ENCODE measurements at places on chromosomes 7 and 10.

DNA sequence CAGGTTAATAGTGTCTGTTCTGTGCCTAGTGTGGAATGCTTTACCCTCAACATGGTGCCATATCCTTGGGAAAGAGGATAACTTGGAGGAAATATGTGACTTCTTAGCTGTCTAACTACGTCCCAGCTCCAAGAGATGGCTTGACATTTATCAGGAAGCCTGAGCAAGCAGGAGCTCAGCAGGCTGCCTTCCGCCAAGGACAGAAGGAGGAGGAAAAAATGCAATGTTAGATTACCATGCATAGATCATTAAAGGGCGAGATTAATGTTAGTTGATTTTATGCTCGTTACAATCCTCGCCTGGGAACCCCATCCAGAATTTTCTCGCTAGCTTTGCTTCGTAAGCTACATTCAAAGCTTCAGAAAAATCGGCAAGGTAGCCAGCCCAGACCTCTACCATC lies 97.8 kb downstream of the GFRA1 start:
- no peak for DNase-seq

GRCh38 chr7:74181821-74182220 lies 7.7 kb downstream of the EIF4H start:
- no peak for DNase-seq

- peak; percentile 5 for DNase-seq
Observed at GRCh38 chr7:28921822-28922221, 36.3 kb downstream of the TRIL start.

GRCh38 chr7:13097499-13097898 lies 410.1 kb downstream of the ARL4A start:
- no peak for DNase-seq

- no peak for DNase-seq
Observed at GRCh38 chr10:11232222-11232961, 214.7 kb downstream of the CELF2 start.

- no peak for DNase-seq
Observed at GRCh38 chr7:55733241-55734140, 129.1 kb downstream of the SEPTIN14 start.

DNA sequence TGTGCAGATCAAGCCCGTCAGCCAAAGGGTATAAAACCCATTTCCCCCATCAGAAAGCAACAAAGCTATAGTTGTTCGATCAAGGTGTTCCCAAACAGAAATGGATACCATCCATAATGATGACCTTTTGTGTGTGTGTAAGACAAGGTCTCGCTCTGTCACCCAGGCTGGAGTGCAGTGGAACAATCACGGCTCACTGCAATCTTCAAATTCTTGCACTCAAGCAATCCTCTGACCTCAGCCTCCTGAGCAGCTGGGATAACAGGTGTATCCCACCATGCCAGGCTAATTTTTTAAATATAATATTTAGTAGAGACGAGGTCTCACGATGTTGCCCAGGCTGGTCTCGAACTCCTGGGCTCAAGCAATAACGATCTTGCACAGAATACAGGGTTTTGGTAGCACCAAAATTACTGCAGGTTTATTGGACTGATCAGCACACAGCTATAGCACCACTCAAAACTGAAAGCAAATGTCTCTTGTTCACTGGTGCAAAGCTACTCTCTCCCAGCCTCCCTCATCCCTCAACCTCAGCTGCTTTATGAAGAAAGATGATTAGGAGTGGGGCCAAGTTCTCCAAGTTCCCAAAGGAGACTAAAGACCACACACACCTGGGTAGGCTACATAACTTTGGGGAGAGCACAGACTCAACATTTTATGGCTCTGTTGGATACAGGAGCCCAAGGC lies 80.5 kb downstream of the ABI1 start:
- no peak for DNase-seq

- DNase-seq = no peak
Observed at GRCh38 chr10:72173262-72173618, 42.6 kb upstream of the ANAPC16 start.

DNA sequence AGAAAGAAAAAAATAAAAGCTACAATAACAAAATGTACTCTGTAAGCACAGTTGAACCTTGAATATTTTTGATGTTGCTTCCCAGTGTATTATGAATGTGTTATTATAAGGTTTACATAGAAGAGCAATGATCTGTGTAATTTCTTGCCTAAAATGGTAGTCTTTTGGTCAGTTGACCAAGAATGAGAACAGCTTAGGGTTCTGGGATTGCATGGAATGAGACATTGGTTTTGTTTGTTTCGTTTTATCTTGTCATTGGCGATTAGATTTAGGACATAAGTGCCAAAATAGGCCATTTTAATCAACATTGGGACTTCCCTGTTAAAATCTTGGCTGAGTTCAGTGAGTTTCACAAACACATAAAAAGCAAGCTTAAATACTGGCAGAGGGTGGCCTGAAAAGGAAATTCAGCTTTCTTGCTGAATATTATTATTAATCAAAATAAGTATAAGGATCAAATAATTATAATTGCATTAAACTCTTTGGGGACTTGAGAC lies 49.1 kb upstream of the GLCCI1 start:
- no peak for DNase-seq

DNA sequence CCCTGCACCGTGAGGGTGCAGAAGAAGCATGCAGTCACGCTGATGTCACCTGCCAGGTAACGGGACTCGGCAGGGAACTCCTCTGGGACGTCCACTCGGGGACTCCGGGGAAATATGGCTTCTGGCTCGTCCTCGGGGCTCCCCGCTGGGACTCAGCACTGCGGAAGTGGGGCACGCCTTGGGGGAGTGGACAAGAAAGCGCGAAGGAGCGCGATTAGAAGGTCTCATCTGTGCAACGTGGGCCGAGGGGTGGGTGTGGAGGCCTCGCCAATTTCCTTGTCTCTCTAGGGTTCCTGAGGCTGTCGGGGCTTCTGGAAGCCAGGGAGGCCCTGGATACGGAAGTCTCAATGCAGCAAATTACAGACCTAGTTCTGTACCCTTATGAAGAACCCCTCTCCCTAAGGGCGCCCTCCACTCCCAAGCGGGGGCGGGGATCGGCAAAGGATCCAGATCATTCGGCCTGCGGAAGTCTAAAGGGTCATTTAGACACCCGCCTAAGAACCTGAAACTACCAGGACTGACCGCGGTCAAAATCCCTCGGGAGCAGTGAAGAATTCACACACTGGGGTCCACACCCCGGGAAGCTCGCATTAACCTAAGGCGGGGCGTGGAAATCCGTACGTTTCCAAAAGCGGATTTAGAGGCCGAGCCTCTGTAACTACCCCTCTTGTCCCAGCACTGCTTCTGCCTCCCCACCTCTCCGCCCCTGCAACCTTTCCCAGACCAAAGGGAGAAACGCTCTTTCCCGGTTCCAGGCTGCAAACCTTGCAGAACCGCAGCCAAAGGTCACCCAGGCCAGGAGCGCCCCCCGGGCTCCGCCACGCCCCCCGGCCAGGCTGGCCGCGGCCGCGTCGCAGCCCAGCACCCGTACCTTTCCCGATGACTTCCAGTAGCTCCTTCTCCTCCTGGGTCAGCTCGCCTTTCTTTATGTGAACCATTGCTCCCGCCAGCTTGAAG lies 640 bp downstream of the ANKMY2 start:
- DNase-seq = peak; percentile 33

- no peak for DNase-seq
Observed at GRCh38 chr7:101507327-101507726, 121.8 kb downstream of the MYL10 start.

- no peak for DNase-seq
Observed at GRCh38 chr7:112448381-112448780, 1.9 kb upstream of the IFRD1 start.

DNA sequence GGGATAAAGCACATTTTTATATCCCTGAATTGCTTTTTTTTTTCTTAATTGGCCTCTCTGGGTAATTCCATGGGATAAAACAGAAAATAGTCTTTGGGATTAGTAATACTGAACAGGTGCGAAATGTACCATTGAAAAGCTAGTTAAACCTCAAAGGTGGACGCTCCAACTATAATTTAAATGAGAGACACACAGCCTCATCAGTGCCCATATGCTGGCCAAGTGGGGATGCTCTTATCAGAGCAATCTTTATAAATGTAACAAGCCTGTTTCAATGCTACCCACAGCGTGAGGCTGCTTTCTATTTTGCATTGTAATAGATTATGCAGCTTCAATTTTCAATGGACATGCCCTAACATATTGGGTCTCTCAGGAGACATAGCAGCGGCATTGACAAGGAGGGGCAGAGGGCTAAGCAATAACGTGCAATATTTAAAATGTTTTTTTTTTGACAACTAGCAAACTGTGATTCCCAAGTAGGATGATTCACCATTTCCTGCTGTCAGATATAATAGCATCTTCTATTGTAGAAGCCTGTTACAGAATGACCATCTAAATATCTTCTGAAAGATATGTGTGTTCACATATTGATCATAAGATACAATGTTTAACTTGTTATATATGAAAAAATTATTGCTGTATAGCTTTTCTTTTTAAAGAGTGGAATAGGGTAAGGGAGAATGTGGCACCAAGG lies 91.3 kb upstream of the BET1 start:
- no peak for DNase-seq

DNA sequence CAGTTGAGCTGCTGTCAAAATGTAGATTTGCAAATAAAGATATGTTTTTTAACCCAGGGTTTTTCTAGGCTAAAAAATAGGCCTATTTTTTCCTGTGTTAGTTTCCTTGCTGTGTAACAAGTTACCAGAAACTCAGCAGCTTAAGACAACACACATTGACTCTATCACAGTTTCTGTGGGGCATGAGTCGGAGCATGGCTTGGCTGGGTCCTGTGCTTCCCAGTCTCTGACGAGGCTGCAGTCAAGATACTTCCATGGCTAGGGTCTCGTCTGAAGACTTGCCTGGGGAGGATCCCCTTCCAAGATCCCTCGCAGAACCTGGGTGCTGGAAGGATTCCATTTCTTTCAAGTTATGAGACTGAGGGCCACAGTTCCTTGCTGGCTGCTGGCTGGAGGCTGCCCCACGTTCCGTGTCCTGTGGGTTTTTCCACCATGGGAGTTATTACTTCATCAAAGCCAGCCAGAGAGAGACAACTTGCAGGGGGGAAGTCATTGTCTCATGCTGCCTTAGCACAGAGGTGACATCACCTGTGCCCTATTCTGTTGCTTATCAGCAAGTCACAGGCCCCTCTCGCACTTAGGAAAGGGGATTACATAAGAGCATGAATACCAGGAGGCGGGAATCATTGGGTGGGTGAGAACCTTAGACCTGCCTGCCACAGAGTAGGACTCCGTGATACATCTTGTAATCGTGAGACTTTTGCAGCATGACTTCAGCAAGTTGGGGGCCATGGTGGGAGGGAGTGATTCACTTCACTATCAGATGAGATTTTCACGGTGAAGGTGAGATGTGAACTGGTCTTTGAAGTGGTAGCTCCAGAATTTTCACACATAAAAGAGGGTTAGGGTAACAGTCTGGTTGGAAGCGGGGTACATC lies 77.9 kb downstream of the CCNY start:
- DNase-seq = no peak

- no peak for DNase-seq
Observed at GRCh38 chr7:121266307-121266894, 62.4 kb upstream of the WNT16 start.

DNA sequence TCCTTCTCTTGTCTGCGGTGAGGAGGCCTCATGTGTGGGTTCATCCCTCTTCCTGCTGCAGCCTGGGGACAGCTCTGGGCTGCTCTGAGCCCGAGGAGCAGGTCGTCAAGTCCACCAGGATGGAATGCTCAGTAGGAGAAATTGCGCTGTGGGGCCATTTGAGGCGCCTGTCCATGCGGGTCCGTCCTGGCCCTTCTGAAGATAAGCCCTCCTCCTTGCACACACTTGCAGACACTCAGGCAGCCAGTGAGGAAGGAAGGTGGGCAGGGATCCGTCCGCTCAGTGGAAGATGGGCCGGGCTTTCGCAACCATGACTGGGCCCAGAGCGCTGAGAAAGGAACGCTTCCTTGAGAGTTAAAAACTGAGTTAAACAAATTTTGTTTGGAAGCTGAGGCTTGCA lies 356.8 kb downstream of the GLRX3 start:
- DNase-seq = no peak

DNA sequence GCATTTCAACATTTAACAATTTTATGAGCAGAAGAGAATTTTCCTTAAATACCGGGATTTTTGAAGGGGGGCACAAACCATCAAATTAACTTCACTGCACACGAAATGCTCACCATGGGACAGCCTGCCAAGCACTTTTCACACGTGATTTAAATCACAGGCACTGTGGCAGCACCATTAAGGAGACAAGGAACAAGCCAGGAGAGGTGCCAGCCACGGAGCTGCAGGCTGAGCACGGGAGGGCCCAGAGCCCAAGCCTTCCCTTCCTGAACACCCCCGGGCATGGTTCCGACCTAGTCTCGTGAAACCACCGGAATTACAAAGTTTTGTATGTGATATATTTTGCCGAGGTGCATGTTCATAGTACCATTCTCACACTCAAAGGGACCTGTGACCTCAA lies 13.4 kb downstream of the PITRM1 start:
- no peak for DNase-seq
